ENCODE measurements at places on chromosomes 6 and 20.

- DNase-seq: no peak
These were observed 5.4 kb downstream of the PPDPF start for GRCh38 chr20:63525971-63526370.

- DNase-seq: no peak
These were observed 8.2 kb downstream of the GCNT2 start for GRCh38 chr6:10529231-10529801.

GRCh38 chr6:166251211-166251610 is 57.0 kb downstream of the PRR18 start:
- DNase-seq: no peak

- peak; percentile 31 for DNase-seq
These were observed 19.5 kb upstream of the RSPH4A start for GRCh38 chr6:116596815-116597214.

GRCh38 chr20:11051136-11051535 is 377.3 kb upstream of the JAG1 start:
- DNase-seq: no peak

DNA sequence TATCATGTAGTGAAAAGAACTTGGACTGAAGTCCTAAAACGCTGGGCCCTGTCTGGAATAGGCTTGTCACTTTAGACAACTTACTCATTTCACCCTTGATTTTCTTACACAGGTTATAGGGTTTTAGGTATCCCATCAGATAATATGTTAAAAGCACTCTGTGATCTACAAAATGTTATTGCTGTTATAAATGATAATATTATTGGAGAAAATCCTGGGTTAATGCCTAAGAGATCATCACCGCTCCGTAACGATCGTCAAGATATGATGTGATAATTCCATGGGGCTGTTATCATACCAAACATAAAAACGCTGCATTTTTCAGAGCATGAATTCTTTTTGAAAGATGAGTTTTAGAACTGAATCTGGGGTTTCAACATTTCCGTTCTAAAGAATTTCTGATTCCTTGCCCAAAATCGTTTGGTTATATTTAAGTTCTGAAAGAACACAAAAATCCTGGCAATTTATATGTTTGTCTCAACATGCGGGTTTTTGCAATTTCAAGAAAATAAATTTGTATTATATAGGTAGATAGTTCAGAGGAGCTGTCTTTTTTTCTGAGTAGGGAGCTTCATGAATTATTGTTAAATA is 154.8 kb downstream of the FOXC1 start:
- DNase-seq: no peak

- no peak for DNase-seq
These were observed 61.4 kb upstream of the UFL1 start for GRCh38 chr6:96460052-96460700.

GRCh38 chr20:11231742-11232648 is 558.2 kb upstream of the JAG1 start:
- no peak for DNase-seq

DNA sequence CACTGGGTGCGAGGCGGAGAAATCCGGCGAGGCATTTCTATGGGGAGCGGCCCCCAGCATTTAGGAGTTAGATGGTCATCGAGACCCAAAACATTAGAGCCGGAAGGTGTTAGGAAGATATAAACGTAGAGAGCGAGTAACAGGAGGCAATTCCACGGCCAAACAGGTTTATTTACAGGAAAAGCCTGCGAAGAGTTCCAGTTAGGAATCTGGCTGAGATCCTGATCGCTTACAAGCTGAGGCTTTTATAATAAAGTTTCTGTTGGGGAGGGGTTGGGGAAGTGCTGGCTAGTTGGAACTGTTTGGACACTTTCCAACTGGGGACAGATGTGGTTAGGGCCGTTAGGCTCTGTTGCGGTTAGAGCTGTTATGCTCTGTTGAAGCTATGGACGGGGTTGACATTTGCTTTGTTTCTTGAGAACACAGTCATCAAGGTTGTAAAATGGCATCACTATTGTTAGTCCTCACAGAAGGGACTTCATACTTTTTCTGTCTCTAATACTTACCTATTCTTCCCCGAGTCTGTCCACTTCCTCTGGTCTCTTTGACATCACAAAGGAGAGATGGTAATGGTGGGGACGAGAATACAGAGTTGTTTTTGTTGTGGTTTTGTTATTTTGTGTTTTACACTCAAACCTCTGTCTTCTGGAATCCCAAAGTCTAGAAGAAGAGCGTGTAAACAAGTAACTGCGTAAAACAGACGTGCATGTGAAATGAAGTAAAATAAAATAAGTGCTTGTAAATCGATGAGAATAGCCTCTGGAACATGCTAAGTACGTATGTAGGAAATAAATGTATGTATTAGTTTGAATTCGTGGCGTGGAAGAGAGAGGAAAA is 554 bp upstream of the ZSCAN31 start:
- DNase-seq: no peak

GRCh38 chr6:74642101-74642500 is 563.8 kb downstream of the COL12A1 start:
- DNase-seq: no peak

GRCh38 chr20:61950641-61951071 is 115.0 kb downstream of the TAF4 start:
- DNase-seq: no peak

DNA sequence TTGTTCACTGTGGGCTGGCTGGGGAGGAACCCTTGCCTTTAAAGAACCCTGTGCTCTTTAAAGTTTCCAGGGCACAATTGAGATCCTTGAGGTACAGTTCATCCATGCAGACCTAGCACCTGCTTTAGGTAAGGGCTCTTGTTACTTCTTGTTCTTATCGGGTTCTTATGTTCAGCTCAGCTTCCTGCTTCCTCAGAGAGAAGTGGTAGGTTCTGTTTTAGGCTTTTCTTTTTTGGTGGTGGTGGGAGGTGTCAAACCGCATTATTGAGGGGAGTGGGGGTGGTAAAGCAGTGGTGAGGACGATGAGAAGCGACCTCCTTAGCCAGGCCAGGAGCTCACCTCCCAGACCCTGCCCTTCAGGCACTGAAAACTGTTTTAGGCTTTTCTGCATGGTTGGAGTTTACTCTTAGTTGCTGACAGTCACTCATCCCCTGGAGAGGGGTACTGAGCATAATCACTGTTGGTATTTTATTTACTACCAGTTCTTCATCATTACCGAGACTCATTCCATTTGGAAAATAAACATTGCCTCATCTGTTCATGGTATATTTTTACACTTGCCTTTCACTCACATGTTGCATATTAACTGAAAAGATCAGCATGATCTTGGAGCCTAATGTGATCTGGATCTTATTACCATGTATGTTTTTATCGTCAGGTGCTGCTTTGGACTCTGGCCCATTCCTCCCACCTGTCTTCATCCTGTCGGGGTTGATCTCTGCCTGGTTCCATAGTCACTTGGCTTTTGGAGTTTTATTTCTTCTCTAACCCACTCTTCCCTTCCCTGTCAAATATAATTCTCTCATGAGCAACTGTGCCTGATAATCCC is 35.4 kb downstream of the SLC16A10 start:
- no peak for DNase-seq

DNA sequence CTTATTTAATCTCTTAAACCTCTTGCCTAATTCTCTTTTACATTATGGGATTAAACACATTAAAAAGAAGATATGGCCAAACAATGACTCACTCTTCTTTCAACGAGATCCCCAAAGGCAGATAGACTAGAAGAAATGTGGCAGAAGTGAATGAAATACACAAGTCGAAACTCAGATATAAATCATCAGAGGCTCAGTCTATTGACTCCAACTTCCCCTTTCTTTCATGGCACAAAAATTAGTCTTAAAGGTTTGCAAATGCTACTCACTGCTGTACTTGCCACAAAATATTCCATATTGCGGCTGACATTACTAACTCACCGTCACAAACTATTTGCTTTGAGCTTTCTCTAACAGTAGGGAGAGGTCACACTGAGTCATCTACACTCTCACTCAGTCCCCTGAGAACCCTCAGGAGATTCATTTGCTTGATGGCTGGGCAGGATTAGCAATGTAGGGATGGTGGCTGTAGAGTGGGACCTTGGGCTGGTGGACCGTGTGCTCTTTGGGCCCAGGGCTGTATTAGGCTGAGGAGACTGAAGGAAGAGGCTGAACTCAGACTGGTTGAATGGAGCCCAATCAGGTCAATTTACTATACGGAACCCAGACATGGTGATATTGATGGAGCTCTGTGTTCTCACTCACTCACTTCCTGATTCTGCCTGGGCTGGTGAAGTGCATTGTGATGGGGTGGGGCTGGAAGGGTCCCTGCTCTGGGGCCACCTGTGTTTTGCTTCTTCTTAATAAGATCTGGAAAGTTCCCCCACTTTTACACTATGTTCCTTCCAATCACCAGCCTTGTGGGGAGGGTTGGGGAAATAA is 42.8 kb upstream of the UBR2 start:
- no peak for DNase-seq

DNA sequence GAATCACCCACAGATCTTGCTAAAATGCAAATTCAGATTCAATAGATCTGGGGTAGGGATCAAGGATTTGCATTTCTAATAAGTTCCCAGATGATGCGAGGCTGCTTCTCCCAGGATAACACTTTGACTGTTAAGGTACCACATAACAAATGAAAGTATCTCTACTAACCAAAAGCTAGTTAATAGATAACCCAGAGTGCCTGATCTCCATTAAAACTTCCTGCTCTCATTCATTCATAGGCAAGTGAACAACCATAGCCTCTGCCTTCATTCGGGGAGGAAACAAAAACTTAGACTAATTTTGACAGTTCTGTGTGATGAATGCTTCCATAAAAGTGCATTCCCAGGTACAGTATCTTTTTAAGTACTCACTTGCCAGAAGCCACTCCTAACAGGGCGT is 265.6 kb upstream of the BTBD3 start:
- DNase-seq: no peak

DNA sequence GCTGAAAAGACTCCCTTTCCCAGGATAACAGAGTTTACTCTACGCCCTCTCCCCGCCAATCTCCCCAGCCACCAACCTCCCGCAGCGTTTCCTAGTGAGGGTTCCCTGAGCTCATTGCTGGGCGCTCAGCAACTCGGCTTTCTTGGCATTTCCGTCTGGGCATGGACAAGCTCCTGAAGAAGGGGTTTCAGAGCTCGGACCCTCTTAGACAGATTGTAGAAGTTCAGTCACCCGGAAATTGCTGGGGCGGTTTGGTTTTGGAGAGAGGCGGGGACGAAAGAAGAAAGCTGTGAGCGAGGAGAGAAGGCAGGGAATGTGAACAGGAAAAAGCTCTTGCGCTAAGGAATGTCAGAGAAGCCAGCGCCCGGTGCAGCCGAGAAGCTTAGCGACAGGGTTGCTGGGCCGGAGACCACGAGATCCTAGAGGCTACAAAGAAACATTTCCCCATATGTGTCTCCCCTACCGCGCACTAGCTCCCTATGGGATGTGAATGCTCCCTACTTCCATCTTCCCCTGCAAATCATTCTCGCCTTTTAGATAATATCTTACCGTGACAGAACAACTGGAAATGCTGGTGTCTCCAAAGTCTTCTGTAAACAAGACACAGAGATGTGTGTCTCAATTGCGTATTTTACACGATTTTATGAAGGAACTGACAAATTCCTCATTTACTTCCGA is 15.8 kb downstream of the POM121L2 start:
- DNase-seq: peak; percentile 92

DNA sequence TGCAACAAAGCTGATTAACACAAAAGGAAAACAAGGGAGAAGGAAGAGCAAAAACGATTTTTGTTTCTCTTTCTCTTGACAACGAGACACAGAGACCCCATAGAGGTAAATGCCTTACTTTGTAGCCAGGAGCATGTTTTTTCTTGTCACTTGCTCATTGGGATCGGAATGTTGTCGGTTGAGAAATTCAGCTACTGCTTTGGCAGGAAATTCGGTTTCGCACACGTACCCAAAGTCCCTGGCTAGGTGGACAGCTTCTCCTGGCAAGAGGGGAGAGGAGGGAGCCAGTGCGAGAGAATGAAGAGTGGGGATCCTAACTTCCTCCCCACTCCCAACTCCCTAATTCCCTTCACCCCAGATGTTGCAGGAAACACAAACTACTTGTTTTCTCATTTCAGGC is 14.5 kb downstream of the TFAP2A start:
- peak; percentile 89 for DNase-seq

DNA sequence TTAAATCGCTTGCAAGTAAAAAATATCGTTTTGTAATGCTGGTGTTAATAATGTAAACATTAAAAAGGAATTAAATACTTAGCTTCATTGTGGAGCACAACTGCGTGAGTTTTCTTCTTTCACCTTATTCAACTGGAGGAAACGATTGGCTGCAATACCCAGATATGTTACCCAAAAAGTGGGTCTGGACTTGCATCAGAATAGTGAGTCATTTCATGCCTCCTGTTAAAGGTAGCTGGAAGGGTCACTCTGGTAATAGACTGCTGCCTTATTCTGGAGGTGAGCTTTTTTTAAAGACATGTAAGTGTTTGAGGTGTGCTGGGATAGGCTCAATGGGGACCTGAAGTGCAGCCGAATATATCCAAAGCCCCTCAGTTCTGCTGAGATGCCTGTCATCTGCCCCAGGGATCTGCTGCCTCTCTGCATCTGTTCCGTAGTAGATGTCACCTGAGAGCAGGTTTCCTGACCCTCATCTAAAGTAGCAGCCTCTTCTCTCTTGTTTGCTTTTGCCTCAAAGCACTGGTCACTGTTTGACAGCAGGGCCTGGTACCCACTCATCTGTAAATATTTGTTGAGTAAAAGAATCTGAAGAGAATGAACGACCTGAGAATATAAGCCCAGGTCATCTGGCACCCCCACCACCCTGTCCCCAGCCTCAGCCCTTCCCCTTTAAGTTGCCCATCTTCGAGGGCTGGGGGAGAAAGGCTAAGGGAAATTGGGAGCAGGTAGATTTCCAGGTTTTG is 5.6 kb upstream of the UQCC2 start:
- peak; percentile 65 for DNase-seq

DNA sequence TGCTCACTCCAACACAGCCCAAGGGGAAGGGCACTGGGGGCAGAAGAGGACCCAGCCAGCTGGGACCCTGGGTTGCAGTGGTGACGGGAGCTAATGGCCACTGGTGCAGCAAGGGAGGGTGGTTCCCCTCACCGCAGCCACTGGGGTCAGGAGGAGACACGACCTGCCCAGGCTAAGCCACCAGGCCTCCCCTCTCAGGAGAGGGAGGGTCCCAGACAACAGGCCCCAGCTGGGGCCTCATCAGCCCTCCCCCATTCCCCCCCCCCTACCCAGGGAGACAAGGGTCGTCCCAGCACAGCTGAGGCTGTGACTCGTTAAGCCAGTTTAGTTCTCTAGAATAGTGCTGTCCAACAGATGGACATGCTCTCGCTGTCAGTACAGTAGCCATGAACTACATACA is 17.3 kb upstream of the MATN4 start:
- no peak for DNase-seq

- peak; percentile 10 for DNase-seq
These were observed 5.3 kb upstream of the PCK1 start for GRCh38 chr20:57555457-57556184.

GRCh38 chr6:32177183-32177787 is 920 bp upstream of the RNF5 start:
- DNase-seq: no peak

- no peak for DNase-seq
These were observed 5.0 kb downstream of the MARCKS start for GRCh38 chr6:113862112-113862511.

DNA sequence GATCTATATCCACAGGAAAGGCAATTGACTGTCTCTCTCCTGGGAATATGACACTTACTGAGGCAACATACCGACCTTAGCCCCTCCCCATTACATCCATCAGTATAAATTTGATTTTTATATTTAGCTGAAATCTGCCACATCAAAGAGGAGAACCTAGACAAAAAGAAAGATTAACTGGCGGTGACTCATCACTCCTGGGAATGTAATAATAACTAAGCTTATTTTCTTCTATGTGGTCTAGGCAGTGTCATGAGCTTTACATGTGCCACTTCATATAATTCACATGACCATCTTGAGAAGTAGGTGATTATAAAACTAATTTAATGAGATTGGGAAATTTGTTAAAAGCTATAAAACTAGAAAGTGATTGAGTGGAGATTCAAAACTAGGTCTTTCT is 520.0 kb upstream of the HS3ST5 start:
- no peak for DNase-seq
